Activated CD4-positive, alpha-beta T cell treated with anti-CD3 and anti-CD28 coated beads, Interleukin-2, amount 50 U/mL, for 1 hour (primary cell): ENCODE measurements at places on chromosomes 7 and 10.

DNA sequence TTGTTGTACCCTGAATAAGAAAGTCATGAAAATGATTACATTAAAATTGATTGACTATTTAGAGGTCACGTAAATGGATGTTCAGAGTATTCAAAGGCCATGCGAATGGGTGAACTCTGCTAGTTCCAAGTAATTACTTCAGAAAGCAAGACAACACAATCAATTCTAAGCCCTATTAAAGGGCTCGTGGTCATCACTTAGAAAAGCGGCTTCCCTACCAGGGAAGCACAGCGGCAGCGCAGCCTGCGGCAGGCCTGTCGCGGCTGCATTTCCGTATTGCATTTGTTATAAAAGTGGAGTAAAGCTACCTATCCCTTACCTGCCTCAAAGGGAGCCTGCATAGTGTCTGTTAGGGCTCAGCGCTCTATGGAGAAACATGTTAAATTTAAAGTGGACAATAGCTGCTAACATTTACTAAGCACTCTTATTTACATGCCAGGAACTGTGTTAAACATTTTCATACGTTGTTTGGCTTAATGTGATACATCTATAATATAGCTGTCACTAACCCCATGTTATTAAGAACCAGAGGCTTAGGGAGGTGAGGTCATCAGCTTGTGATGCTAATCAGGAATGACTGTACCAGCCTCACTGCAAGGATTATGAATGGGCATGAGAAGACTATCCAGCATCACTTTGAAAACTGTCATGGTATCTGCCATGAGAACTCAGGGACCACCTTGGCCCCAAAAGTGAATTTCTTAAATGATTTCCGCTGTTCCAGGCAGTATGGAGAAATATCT lies 187.5 kb downstream of the CELF2 start:
- no peak for DNase-seq

DNA sequence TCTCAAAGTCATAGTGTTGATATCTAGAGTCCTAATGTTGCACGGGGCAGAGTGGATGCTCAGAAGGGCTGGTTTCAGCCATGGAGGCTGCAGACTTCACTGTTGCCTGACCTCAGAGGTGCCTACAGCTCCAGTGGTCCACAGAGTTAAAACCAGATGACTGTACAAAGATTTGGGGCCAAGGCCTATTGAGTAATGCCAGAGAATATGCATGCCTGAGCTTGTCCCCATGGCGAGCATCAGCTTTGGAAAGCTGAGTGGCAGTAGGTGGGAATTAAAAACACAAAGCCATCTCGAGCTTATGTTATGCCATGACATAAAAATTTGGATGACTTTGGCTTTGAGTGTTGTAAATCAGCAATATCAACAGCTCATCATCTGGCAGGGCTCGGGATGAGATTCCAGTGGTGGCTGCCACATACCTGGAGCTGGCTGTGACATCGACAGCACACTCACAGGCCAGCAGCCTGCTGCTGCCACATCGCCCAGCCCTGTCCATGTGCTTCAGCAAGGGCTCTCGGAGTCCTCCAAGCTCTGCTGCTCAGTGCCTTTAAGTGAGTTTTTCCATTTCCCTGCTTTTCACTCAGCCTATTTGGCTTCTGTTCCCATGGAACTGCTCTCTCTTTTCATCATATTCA lies 379.6 kb downstream of the TNS3 start:
- no peak for DNase-seq

- DNase-seq, result no peak
These were observed 163.5 kb downstream of the MBL2 start for GRCh38 chr10:52609071-52609470.

DNA sequence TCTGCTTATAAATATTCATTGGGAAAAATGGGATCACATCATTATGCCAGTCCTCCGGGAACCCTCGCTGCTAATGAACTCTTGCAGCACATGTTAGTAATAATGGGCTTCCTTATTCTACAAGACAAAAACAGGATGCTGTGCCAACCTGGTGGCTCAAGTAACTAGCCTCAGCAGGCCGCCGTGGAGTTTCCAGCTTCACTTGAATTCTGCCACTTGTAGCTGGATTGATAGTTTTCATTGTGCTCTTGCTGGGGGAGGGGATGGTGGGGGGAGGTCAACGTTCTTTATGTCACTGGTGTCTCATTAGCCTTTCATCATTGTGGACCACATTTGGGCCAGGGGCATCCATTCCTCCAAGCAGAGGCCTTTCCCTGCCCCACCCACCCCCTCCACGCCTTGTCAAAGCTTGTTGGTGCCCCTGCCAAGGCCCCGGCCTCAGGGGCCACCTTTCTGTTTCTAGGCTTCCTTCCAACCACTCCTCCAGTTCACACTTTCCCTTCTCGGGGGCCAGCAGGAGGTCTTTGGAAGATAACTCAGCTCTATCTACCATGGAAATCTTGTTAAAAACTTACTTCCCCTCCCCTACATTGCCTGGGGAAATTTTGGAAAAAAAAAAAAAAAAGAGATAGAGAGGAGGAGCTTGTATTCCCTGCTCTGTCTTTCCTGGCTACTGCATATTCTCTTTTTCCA lies 153.9 kb downstream of the BMPER start:
- no peak for DNase-seq

GRCh38 chr10:126177417-126178030 lies 210.8 kb downstream of the ADAM12 start:
- DNase-seq, result no peak

DNA sequence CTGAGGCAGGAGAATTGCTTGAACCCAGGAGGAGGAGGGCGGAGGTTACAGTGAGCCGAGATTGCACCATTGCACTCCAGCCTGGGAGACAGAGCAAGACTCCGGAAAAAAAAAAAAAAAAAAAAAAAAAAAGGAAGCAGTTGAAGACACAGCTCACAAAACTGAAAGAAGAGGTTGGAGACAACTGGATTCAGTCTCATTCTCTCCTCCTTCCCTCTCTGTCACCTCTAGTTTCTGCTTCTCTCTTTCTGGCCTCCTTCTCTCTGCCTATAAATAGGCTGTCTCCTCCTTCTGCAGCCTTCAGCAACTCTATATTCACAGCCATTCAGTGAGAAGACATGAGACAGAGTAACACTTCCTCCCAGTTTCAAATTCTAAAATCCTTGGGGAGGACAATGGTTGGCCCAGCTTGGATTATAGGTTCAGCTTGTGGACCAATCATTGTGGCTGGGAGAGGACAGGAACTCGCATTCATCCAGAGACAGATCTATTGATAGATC lies 125.6 kb upstream of the HABP2 start:
- DNase-seq, result no peak

- DNase-seq, result no peak
These were observed 40.6 kb upstream of the ADD3 start for GRCh38 chr10:109966961-109967738.

DNA sequence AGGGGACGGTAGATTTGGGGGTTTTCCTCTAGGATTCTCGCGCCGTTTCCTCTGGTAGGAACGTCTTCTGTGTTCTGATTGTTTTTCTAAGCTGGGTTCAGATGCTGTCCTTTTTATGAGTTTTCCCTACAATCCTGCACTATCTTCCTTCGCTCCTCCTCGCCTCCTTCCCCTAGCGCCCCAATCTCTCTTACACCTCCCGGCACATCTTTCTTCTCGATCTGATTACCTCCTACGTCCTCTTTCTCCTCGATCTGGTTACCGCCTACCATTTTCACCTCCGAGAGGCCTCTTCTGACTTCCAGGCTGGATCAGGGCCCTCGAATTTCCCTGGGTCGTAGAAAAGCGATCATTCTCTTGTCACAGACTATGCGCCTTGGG lies 413 bp downstream of the BUD31 start:
- DNase-seq, result no peak

- no peak for DNase-seq
These were observed 59.1 kb upstream of the COL1A2 start for GRCh38 chr7:94335586-94335985.

GRCh38 chr7:15747301-15747700 lies 60.8 kb upstream of the MEOX2 start:
- DNase-seq, result no peak

DNA sequence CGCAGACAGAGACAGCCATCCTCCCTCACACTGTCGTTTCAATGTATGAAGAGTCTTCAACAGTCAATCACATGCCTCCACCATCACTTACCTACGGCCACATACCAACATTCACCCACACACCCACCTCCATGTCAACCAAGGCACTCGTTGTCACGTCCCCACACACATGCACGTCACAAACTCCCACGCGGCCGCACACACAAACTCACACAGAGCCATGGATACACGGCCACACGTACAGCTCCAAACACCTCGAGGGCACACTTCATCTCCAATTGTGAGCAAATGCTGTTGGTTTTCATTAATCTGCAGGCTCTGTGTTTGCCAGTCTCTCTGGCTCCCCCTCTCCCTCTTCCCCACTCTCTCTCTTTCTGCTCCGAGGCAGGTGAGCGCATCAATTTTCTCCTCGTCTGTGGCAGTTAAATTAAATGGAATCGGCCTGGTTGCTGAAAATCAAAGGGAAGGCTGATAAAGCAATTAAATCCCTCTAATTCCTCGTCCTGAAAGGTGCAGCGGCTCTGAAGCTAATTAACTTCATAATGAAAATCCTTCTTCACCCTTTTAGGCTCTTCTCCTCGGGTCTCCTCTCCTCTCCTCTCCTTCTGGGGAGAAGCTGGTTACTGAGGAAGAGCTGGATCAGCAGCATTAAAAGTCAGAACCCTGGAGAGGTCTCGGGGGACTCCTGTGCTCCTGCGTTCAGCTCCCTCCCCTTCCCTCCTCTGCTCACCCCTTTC lies 53.8 kb upstream of the SLF2 start:
- no peak for DNase-seq

- DNase-seq, result no peak
These were observed 121.2 kb downstream of the RTKN2 start for GRCh38 chr10:62147425-62147824.

DNA sequence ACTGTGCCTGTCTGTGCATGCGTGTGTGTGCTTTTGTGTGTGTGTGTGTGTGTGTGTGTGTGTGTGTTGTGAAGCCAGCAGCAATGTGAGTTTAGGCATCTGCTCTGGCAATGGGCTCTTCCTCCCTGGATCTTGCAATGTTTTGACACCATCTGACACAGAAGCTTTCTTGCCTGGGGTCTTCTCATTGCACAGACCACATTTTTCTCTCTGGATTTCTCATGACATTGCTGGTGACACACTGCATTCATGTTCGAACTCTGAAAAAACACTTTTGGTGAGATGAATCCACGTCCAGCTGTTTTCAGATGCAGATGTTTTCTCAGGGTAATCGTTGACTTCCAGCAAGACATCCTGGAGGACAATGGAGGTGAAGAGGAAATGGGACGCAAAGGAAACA lies 63.0 kb upstream of the FZD8 start:
- no peak for DNase-seq

- DNase-seq, result no peak
These were observed 156.7 kb downstream of the BTAF1 start for GRCh38 chr10:92080244-92080643.

DNA sequence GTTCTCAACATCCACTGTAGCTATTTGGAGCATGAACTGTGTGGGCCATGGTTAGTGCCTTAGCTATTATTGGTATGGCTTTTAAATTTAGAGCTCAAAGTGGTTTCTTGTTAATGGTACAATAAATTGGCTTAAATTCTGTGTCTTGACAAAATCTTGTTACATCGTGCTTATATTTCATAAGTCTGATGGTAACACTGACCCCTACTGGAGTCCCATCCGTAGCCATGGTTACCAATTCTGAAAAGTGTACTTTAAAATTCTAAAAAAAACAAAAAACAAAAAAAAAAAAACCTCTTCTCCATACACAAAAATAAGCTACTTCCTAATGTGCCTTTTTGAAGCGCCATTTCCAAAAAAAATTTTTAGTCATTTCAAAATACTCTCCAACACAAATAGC lies 6.4 kb upstream of the RPP30 start:
- DNase-seq, result no peak

DNA sequence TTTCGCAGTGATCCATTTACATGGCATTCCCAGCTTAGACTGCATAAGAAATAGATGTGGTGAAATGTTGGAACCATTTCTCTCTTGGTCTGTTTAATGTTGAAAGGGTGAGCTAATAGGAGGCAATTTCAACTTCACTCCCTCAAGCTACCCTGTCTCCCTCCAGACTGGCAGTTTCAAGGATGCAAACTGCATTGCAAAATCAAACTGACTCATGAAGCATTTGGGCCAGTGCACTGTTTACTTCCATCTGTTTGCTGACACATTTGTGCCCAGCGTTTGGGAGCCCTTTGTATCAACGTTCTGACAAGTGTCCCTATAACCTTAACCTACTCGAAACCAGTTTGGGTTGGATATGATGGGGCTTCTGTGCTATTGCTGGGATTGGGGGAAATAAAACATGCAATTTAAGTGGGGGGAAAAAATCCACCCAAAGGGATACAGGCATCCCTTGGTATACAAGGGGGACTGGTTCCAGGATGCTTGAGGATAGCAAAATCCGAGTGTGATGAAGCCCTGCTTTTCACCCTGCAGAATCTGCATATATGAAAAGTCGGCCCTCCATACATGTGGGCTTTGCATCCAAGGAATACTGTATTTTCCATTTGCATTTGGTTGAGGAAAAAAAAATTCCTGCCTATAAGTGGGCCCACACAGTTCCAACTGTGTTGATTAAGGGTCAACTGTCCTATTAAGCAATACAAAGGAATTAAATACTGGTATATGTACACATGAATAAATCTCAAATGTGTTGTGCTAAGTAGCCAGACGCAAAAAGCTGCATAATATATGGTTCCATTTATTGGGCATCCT lies 15.6 kb downstream of the RHEB start:
- no peak for DNase-seq

DNA sequence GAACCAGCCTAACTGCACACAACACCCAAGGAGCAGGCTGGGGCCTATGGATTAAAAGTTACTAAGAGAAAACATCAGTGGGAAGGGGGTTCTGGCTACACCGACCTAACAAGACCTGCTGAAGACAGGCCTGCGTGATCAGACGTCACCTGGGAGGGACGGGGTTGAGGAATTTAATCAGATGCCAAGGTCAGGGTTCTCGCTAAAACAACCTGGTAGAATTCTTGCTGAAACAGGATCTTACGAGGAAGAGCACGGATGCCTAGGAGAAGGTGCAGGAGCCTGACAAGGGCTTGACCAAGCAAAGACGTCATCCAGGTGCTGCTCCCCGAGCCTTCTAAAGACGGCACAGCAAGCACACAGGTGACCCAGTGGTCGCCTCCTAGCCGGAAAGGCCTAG lies 1.6 kb downstream of the IDI2 start:
- DNase-seq, result no peak

DNA sequence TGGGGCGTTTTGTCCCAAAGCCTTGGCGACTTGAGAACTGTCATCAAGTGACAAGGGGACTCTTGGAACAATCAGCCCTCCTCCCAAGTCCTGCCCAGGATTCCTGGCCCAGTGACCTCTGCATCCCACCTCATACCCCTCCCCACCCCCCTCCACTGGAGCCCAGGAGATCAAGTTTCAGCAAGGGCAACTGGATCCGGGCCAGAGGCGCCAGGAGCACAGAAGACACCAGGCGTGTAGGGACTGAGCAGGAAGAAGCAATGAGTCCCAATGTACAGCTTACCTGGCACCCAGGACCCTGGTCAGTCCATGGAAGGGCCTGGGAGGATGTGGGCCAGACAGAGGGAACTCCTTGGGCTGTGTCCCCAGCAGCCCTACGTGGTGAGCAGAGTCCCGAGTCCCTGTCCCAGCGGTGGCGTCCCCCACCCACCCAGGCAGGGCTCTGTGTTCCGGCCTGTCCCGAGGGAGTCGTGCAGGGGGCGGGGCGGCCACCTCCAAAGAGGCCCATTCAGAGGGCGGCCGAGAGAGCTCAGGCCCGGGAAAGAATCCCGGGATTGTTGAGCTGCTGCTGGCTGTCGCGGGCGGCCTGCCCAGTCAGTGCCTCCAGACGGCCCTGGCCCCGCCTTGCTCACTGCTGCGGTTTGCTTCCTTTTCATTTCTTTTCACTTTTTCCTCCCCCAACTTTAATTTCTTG lies 254.1 kb downstream of the TNS3 start:
- DNase-seq, result no peak

GRCh38 chr10:6907877-6908530 lies 327.9 kb upstream of the PRKCQ start:
- DNase-seq, result no peak
